ENCODE measurements at places on chromosomes 7 and 10. TPM values are rescaled to one million over a fixed set of nuclear protein-coding genes. Genes with fewer than 3 reads are reported as not detected.

DNA sequence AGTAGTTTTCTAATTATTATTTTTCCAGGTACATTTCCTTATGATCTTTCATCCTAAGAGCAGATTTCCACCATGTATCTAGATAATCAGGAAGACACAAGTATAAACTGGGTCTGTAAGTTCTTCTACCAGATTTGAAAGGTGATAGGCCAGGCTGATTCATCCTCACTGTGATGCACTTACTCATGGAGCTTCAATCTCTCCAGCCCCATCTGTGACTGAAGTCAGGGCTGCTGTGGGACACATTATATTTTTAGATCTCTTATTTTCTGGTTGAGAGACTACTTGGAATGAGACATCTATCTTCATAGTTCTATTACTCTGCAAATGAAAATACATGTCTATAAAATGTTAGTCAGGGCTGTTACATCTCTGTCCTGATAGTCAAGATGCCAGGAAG is 85.5 kb upstream of the SLC25A13 start:
- no peak overlapping the region for H3K4me3 ChIP-seq
- no peak overlapping the region for H3K27ac ChIP-seq
- no peaks in the 10 kb centered on the region for H3K36me3 ChIP-seq
- no peaks in the 10 kb centered on the region for H3K4me1 ChIP-seq
- H3K27me3 ChIP-seq = peaks cover 14% of the 10 kb centered on the region
- DNase-seq = no peak

- DNase-seq = no peak
- no peak overlapping the region for H3K27ac ChIP-seq
- no peaks in the 10 kb centered on the region for H3K4me1 ChIP-seq
- no peaks in the 10 kb centered on the region for H3K36me3 ChIP-seq
These were observed 21.0 kb downstream of the LRRC17 start for GRCh38 chr7:102933763-102934162.

Gene CALML3
- not detected for total RNA-seq

Gene CFAP58
- 0.28 TPM for total RNA-seq

DNA sequence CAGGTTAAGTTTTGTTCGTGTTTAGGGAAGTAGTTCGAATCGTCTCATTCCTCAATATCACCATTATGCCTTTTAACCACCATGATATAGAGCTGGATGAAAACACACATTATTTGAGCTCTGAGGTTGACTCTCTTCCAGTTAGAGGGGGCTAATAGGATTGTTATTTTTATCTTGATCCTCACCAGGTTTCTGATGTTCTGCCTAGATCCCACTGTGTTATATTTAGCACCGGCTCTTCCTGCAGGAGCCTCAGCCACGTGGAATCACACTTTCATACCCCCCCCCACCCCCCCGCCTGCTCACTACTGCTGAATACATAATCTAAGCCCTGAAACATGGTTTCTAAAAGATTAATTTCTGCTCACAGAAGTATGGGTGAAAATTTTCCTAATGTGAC is 88.3 kb downstream of the NRCAM start:
- peaks cover 5% of the 10 kb centered on the region for H3K4me1 ChIP-seq
- no peak overlapping the region for H3K4me3 ChIP-seq
- H3K27ac ChIP-seq = no peak overlapping the region
- no peaks in the 10 kb centered on the region for H3K36me3 ChIP-seq
- H3K27me3 ChIP-seq = no peaks in the 10 kb centered on the region
- DNase-seq = no peak

Gene HOXA7
- total RNA-seq = not detected

DNA sequence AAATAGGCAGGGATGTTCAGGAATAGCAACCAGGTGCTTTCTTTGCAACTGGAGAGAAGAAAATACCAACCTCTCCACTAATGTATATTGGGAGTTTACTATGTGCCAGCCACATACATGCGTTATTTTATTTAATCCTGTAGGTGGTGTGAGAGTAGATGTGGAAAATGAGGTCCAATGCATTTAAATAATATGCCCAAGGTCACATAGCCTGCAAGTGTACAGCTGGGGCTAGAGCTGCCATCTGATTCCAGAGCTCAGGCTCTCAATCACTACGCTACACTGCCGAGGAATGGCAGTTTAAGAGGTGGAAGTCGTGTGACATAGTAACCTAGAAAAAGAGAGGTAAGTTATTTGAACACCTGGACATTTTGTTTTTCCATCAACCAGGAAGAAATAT is 277.0 kb downstream of the EXOC4 start:
- no peak overlapping the region for H3K27ac ChIP-seq
- H3K4me3 ChIP-seq = no peak overlapping the region
- H3K36me3 ChIP-seq = no peaks in the 10 kb centered on the region
- DNase-seq = no peak
- no peaks in the 10 kb centered on the region for H3K4me1 ChIP-seq

DNA sequence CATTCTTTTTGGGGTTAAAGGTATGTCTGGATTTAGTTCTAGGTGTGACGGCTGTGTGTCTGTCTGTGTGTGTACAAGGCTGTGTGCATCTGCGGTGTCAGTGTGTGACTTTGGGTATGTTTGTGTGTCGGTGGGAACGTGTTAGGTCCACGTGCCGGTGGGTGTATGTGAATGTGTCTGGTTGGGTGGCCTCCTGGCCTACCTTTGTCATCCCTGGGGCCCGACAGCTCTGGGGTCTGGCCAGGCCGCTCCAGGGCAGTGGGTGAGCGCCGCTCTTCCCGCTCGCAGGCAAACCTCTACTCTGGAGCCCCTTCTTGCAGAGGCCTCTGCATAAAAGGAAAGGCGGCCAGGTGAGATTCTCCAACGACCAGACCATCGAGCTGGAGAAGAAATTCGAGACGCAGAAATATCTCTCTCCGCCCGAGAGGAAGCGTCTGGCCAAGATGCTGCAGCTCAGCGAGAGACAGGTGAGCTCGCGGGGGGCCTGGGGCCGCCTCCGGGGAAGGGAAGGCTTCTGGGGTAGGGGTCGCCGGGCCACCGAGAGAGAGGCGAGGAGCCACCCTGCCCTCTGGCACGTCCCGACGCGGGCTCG is 2.4 kb downstream of the HHEX start:
- H3K27me3 ChIP-seq = peaks cover 81% of the 10 kb centered on the region
- H3K4me1 ChIP-seq = peaks cover 15% of the 10 kb centered on the region
- no peak for DNase-seq
- peak overlapping the region; percentile 36 for H3K4me3 ChIP-seq
- no peak overlapping the region for H3K27ac ChIP-seq

Gene CHAT
- not detected for total RNA-seq

DNA sequence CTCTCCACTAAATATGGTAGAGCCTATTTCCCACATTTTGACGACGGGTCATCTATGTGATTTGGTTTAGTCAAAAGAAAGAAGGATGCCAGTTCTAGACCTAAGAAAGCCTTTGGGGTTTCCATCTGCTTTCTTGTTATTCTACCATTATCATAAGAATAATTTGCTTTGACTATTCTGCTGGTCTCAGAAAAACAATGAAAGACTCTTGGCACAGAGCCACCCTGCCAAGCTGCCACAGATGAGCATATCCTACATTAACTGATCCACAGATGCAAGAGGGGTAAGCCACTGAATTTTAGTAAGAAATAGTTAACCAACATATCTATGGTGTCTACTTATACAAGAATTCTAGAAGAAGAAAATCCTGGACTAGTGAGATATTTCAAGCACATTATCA is 158.6 kb upstream of the MAGI2 start:
- no peaks in the 10 kb centered on the region for H3K27me3 ChIP-seq
- no peaks in the 10 kb centered on the region for H3K36me3 ChIP-seq
- no peaks in the 10 kb centered on the region for H3K4me1 ChIP-seq
- H3K27ac ChIP-seq = no peak overlapping the region
- no peak for DNase-seq
